ENCODE measurements at places on chromosomes 7 and 10. TPM values are rescaled to one million over a fixed set of nuclear protein-coding genes. Genes with fewer than 3 reads are reported as not detected.

GRCh38 chr10:103433858-103434257 lies 18.3 kb downstream of the CALHM2 start:
- DNase-seq = no peak

The CAMK2B gene
- 2.2 TPM for polyA plus RNA-seq

The FAM20C gene
- polyA plus RNA-seq = 72.7 TPM

- no peak for DNase-seq
Measured at GRCh38 chr10:115001506-115002381, 63.7 kb downstream of the TRUB1 start.

GRCh38 chr10:48612236-48612943 lies 7.5 kb upstream of the ARHGAP22 start:
- DNase-seq = no peak

- DNase-seq = no peak
Measured at GRCh38 chr7:2521341-2521745, 1.8 kb downstream of the LFNG start.

- DNase-seq = no peak
Measured at GRCh38 chr7:30734497-30734896, 17.4 kb upstream of the INMT start.

DNA sequence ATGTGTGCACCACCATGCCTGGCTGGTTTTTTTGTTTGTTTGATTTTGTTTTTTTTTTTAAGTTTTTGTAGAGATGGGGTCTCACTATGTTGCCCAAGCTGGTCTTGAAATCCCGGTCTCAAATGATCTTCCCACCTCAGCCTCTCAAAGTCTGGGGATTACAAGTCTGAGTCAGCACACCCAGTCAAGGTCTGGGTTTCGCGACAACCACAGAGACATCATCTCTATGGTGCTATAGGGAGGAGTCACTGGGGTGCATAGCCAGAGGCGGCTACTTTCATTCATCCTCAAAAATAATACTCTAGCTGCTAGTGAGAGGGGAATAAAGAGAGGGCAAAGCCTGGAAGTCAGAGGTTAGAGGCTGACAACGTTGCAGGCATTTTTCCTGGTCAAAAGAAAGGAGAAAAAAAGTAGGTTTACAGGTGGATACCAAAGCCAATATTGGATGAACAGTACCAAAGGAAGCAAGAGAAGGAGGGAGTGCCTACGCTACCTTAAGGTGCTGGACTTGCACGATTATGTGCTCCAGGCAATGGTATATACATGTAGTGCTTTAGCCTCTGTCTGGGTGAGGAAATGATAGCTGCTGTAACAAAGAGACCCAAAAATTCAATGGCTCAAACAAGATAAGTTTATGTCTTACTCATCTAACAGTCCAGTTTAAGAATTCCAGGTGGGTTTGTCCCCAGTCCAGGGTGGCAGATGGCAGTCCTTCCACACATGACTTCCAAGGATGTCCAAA lies 178.3 kb downstream of the SKIDA1 start:
- DNase-seq = no peak

The PIK3AP1 gene
- polyA plus RNA-seq = 4.3 TPM

The RELN gene
- 23.2 TPM for polyA plus RNA-seq

DNA sequence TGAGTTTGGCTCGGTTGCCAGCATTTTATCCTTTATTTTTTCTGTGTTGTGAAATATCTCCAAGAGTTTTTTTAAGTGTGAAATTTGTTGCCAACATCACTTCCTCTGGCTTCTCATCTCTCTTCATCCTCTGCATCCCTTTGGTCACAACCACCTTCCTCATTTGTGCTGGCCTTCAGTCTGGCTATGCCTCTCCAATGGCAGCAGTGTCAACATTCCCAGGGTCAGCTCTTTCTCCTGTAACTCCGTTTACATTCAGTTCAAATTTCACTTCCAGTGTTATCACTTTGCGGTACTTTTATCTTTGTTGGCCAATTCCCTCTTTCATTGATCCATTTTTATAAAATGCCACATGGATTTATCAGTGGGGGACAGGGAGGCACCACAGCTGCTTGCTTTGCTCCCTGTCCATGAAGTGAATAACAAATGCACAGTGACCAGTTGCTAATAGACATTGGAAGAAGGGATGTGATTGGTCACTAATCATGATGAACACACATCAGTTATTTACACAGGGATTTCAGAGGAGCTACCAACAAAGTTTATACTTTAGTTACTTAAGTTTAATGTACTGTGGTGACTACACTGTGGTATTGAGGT lies 311.4 kb upstream of the LRGUK start:
- no peak for DNase-seq

DNA sequence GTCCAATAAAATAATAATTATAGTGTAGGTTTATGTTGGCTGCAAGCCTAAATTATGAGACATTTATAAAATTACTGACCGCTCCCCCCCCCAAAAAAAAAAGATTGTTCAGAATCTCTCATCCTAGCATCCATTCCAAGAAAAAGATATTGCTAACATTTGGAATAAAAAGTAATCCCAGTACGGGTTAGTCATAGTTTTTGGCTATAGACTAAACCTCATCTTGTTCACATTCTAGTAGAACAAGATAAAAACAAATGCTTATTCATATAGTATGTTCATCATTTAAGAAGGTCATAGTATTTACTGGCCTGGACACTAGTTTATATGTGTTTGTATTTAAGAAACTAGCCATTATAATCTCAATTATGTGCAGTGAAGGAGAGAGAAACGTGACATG lies 44.0 kb downstream of the ADK start:
- DNase-seq = no peak

GRCh38 chr7:91351374-91351773 lies 87.1 kb downstream of the FZD1 start:
- no peak for DNase-seq

GRCh38 chr7:93231259-93231658 lies 907 bp upstream of the VPS50 start:
- no peak for DNase-seq

DNA sequence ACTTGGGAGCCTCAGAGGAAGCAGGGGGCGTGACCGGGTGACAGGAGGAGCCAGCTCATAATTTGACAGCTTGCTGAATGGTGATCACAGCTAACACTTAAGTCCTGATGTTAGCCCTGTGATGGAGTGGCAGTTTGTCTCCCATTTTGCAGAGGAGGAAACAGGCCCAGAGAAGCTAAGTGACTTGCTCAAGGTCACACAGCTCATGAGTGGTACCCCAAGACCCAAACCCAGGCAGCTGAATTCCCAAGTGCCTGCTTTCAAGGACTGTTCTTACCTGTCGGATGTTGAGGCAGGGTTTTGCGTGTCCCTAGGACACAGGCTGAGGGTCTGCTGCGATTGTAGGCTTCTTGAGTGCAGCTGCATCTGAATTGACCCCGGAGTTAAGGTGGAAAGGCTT lies 51.7 kb downstream of the PALD1 start:
- DNase-seq = no peak

DNA sequence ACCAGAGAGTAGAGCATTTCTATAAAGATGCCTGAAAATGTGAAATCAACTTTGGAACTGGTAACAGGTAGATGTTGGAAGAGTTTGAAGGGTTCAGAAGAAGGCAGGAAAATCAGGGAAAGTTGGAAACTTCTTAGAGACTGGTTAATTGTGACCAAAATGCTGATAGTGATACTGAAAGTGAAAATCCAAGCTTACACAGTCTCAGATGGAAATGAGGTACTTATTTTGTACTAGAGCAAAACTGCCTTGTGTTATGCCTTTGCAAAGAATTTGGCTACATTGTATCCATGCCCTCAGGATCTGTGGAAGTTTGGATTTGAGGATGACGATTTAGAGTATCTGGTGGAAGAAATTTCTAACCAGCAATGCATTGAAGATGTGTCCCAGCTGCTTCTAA lies 430.6 kb upstream of the KCND2 start:
- DNase-seq = no peak

GRCh38 chr10:76453997-76454396 lies 1022.6 kb downstream of the LRMDA start:
- DNase-seq = no peak

- DNase-seq = no peak
Measured at GRCh38 chr7:112790586-112791003, 402 bp upstream of the TMEM168 start.

The AKR1D1 gene
- polyA plus RNA-seq = 0.07 TPM

The EGFR gene
- 32.6 TPM for polyA plus RNA-seq

The GIMAP5 gene
- polyA plus RNA-seq = 5.7 TPM

The ZNF277 gene
- 40.6 TPM for polyA plus RNA-seq

DNA sequence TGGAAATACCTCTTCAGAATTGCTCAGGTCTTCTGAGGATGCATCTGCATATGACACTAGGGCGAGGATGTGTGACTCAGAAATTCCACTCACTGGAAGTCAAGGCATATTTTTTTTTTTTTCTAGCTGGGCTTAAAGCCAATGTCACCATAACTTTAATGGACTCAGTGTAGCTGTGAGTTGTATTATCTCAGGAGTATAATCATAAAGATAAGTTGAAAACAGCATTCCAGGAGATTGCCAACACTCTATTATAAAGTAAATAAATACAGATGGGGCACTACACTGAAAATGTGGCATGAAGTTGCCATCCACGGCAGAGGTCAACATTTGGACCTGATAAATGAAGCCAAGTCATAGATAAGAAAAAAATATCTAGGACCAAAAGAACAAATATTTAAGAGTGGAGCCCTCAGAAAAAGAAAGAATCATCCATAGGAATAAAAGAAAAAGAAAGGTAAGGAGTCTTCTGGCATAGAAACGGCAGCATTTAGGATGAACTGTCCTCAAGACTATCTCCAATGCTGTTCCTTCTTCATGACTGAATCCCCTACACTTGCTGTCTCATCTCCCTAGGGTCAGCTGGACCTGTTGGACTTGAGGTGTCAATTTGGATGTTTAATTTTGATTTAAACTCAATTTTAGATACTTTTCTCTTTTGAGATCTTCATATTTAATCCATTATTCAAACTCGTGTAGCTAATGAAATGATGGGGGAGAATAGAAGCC lies 72.9 kb upstream of the CAV2 start:
- no peak for DNase-seq

The GPR15LG gene
- 1.1 TPM for polyA plus RNA-seq

The TMEM184A gene
- 6.0 TPM for polyA plus RNA-seq

GRCh38 chr10:121981346-121981745 lies 6.3 kb upstream of the NSMCE4A start:
- DNase-seq = no peak

- DNase-seq = no peak
Measured at GRCh38 chr10:123149162-123149567, 1.2 kb downstream of the HMX2 start.

- no peak for DNase-seq
Measured at GRCh38 chr7:70712942-70713341, 419.0 kb upstream of the GALNT17 start.

The GFRA1 gene
- 22.9 TPM for polyA plus RNA-seq

The SLC29A3 gene
- 7.9 TPM for polyA plus RNA-seq

The C10orf62 gene
- 0.90 TPM for polyA plus RNA-seq

DNA sequence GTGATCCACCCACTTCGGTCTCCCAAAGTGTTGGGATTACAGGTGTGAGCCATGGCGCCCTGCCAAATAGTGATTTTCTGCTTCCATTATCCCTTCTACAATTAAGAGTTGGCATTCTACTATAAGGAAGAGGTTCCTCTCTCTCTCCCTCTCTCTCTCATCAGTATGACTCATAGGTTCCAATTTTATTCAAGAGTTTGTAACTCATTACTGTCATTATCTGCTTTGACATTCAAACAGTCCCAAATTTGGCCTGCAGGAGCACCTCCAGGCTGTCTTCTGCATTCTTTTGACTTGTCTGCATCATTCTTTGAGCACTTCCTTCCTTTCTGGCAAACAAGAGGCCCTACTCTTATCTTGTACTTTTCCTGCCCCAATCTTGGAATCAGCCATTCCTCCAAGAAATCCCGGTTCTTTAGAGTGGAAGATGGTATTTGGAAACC lies 33.2 kb upstream of the CALU start:
- DNase-seq = no peak

- no peak for DNase-seq
Measured at GRCh38 chr10:25933653-25934608, at the start of gene MYO3A. TSS of gene MYO3A (plus strand) at chr10:25934229. CDS start at chr10:25952111, 17,882 bp downstream.

DNA sequence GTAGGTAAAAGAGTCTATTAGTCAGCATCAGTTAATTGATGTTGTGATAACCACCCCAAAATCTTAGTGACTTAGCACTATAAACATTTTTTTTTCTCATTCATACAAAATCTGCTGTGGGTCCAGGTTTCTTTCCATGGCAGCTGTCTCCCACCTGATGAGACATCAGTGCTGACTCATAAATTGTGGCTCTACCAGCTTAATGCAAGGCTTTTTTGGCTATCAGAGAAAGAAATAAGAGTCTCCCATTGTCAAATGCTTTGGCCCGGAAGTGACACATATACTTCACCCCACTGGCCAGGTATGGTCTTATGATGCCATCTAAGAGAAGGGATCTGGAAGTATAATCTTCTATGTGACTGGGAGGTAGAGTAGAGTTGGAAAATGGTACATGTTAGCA lies 14.5 kb downstream of the DNAJB9 start:
- no peak for DNase-seq

The AMPH gene
- 14.5 TPM for polyA plus RNA-seq

Measured in right renal pelvis (tissue), 4 donors.